ENCODE measurements at places on chromosomes 12 and 14. TPM values are rescaled to one million over a fixed set of nuclear protein-coding genes. Genes with fewer than 3 reads are reported as not detected.

Gene BDKRB1
- not detected for total RNA-seq

Gene TPH2
- not detected for total RNA-seq

Gene TESPA1
- total RNA-seq, result 80.5 TPM

Gene C14orf93
- 7.0 TPM for total RNA-seq

Gene KRT83
- not detected for total RNA-seq

Gene ADCY6
- total RNA-seq, result 0.25 TPM

Gene EFS
- not detected for total RNA-seq

Gene CMA1
- total RNA-seq, result not detected

Gene RTN1
- total RNA-seq, result not detected

Gene ARHGDIB
- 519 TPM for total RNA-seq

Gene HHIPL1
- not detected for total RNA-seq

Gene NPAS3
- total RNA-seq, result not detected

Gene LALBA
- not detected for total RNA-seq

Gene CLEC6A
- not detected for total RNA-seq

Gene CACNA2D4
- total RNA-seq, result 6.2 TPM

Gene RIMKLB
- total RNA-seq, result 4.4 TPM

Gene TAS2R14
- 0.69 TPM for total RNA-seq

Gene LUM
- total RNA-seq, result not detected

Gene DEPDC4
- total RNA-seq, result 1.2 TPM

Gene HOXC13
- not detected for total RNA-seq

Gene MSRB3
- not detected for total RNA-seq

Data from activated CD8-positive, alpha-beta memory T cell treated with anti-CD3 and anti-CD28 coated beads for 36 hours (primary cell).